ENCODE measurements at places on chromosomes 3 and 15.

GRCh38 chr3:13301286-13301987 lies 118.7 kb downstream of the NUP210 start:
- no peak for DNase-seq

GRCh38 chr3:4637265-4637664 lies 144.1 kb downstream of the ITPR1 start:
- DNase-seq = no peak

DNA sequence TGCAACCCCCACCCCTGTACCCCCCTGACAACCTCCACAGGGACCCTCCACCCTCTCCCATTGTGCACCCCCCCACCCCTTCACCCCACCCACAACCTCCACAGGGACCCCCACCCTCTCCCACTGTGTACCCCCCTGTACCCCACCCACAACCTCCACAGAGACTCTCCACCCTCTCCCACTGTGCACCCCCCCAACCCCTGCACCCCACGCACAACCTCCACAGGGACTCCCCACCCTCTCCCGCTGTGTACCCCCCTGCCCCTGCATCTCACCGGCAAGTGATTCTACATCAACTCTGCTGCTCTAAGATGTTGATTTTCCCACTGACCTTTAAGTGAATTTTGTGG lies 51.5 kb upstream of the RPL32 start:
- DNase-seq = no peak

GRCh38 chr3:11720917-11721411 lies 77.2 kb upstream of the VGLL4 start:
- DNase-seq = no peak

GRCh38 chr3:181727341-181728032 lies 15.8 kb downstream of the SOX2 start:
- no peak for DNase-seq

- DNase-seq = no peak
Measured at GRCh38 chr3:38472342-38472741, 18.7 kb downstream of the ACVR2B start.

- DNase-seq = no peak
Measured at GRCh38 chr15:88344786-88345185, 88.2 kb upstream of the NTRK3 start.

DNA sequence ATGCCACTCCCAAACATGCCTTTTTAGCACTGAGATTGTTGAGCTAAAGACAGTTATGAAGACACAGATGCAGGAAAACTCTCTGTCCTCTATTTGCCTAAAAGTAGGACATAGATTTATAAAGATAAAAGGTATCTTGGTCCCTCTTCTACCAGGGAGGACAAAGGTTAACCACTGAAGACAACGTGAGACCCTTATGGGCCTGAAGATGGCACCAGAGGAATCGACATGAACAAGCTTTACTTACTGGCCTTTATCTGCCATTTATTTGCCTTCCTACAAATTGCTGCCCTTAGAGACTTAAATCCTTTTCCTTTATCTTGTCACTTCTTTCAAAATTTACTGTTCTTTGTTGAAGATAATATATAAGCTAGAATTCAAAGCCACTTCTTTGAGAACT lies 109.7 kb upstream of the FAM3D start:
- DNase-seq = no peak

DNA sequence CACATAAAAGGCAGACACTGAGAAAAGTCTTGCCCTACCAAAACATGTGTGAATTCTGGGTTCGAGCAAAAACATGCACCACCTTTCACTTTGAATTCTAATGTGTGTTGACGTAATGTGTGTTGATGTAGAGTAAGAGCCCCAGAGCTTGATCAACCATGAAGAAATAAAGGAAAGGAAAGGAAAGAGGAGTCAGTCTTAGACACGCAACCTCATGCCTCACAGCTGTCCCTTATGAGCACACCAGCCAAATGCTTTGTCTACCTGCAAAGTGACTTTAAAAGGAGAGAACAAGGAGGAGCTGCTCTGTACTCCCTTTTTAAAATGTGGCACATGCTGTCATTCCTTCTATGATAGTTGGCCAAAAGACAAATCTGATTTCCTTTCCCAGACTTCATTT lies 80.8 kb downstream of the RFTN1 start:
- DNase-seq = no peak

DNA sequence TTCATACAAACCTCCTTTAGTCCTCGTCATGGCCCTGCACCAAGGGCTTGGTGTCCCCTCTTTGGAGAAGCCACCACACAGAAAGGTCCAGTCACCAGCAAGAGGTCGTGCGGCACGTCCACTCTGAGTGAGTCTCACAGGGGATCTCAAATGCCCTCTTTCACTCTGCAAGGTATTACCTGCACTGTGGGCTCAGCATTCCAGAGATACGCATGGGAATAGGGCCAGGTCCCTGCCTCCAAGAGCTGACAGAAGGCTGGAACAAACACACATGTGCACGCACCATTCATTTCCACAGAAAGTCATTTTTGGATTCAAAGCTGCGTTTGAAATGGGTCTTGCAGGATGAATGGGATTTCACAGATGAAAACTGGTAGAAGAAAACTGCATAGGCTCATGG lies 50.4 kb upstream of the TJP1 start:
- no peak for DNase-seq

DNA sequence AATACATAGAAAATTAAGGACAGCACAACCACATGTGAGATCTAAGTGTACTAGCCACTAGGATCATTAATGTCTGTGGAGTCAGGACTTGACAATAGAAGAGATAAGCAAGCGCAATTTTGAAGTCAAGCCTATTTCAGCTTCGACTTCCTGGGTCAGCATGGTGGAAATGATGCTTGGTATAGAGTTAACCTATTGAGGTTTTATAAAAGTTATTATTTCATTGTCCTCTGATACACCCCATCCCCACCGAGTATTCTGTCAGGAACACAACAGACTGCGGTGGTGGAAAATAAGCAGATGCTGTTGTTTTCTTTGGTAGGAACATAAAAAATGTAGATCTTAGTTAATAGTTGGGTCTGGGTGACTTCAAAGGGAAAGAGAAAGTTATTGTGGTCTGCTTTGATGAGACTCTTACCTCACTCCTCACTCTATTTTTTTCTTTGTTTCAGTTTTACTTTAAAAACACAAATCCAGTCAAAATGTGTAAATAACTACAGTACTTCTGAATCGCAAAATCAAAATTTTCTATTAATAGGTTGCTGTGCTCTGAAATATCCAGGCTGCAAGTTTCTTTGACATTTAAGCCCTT lies 82.1 kb downstream of the IL5RA start:
- DNase-seq = no peak

- no peak for DNase-seq
Measured at GRCh38 chr15:29820394-29821154, 1.7 kb downstream of the TJP1 start.

- DNase-seq = no peak
Measured at GRCh38 chr3:161568671-161569070, 72.1 kb downstream of the OTOL1 start.

DNA sequence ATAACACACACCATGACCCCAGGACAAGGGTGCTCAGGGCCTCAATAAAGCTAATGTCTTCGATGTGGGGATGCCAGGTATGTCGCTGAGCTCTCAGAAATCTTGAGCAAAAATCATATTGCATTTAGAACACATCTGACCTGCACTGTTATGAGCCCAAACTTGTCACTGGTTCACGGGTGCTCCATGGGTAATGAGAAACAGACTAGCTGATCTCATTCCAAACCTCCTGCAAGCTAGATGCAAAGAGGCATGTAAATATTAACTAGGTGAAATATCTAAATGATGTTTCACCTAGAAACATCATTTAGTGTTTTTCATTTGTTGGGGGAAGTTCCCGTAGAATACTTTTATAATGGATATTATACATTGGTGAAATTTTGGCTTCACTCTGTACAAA lies 549.4 kb downstream of the OCA2 start:
- DNase-seq = no peak

DNA sequence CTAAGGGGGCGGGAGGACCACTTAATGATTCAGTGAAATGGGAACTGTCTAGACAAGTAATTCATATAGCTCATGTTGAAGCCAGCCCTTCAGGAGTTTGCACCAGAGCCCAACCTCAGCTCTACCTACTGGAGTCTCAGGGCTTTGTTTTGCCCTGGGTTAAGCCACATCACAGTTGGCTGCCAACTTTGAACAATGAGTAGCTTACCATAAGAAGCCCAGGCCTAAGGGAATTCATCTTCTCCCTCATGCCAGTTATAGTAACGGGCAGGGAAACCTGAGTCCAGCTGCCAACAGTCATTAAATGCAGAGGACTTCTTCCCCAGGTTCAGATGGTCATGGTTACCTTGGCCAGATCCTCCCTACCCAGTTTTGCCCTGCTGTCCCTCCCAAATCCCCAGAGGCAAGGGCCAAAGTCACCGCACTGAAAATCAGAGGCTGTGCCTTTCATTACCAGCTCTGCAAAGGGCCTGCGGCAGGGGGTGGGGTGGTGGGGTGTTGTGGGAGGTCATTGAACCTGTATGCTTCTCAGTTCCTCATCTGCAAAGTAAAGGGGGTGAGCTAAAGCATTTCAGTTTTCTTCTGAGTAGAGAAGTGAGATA lies 302.2 kb upstream of the NR2E3 start:
- DNase-seq = no peak

DNA sequence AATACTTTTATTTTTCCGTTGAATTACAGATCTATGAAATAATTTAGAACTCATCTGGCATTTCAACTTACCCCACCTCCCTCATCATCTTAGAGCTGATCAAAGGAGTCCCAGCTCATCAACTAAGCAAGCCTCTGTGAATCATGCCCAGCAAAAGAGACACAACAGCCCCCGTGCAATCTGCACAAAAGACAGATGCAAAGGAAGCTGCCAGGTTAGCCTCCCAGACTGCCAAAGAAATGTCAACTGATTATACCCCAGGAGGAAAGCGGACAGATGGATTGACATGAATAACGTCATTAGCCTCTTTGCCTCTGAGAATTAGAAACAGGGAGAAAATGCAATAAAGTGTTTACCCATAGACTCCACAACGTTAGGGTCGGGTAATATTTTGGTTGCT lies 75.0 kb downstream of the GABRB3 start:
- no peak for DNase-seq

DNA sequence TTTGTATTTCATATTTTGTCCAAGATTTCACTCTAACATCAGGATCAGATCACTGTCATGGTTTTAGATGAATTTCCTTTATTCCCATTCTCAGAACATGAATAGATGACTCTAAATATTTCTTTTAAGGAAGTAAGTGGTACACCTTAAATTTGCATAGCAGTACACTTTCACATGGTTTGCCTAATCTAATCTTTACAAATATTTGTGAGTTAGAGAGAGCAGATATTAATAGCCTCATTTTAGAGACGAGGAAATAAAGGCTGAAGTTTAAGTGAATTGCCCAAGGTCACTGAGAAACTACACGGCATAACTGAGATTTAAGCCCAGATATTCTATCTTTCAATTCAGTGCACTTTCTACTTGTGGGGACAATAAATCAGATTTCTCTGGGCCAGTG lies 14.2 kb downstream of the TERC start:
- no peak for DNase-seq

DNA sequence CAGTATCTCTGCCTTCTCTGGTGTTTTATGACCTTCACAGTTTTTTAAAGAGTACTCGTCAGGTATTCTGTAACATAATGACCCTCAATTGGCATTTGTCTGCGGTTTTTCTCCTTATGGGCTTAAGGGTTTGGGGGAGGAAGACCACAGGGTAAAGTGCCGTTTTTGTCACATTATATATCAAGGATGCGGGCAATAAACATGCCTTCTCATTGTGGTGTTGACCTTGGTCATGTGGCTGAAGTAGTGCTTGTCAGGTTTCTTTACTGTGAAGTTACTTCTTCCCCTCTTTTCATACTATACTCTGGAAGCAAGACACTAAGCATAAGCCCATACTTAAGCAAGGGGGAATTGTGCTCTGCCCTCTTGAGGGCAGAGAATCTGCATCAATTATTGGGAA lies 16.6 kb downstream of the CAPN3 start:
- no peak for DNase-seq

DNA sequence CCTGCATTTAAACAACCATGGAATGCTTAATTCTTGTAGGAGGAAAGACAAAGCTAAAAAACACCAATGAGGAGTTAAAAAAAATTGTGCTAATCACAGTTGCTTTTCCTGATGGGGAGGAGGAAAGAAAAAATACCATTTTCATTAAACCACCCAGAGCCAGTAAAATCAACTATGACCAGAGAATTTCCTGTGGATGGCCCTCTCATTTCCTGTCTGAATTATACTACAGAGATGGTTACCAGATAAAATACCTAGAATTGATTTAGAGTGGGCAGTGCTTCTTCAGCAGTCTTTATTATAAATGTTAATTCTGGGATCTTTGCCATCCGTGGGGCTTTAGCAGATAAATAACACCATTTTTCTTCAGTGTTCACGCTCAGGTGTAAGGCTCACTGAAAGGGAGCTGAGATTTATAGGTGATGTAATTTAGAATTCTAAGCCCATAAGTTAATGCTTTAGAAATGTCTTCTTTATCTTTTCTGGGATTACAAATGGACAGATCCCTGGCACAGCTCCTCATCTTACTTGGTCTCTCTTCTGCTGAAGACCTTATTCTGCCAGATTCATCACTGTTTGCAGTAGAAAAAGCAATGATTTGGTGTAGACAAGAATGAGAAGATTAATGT lies 37.9 kb downstream of the RETNLB start:
- DNase-seq = no peak

DNA sequence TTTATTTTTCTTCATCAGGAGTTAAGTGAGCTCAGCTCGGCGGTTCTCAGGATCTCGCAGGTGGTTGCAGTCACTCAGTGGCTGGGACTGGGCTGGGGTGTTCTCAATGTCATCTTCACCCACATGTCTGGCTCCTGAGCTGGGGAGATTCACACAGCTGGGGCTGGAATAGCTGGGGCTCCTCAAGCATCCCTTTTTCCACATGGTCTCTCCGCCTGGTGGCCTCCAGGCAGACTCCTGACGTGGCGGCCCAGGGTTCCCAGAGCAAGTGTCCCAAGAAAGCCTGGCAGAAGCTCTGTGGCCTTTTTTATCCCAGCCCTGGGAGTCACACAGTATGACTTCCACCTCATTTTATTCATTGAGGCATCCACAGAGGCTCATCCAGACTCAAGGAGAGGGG lies 84.1 kb upstream of the ANKRD34C start:
- DNase-seq = no peak

- DNase-seq = no peak
Measured at GRCh38 chr15:67109141-67110034, 44.0 kb downstream of the SMAD3 start.

DNA sequence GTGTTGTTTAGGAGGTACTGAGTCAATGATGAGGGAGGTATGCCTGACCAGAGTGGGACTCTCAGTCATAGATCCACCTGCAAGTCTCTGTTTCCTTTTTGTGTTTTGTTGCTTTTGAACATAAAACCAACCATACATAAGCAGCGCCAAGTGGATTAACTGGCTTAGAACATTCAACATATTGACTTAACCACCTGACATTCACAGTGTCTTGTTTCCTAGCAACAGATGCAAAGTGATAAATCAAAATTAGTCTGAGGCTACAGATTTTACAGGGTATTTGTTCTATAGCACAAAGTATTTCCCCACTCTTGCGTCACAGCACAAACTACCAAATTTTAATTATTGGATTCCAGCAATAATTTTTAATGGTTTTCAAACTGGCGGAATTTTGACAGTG lies 283.8 kb downstream of the BBX start:
- no peak for DNase-seq

Measured in stimulated activated CD4-positive, alpha-beta T cell treated with anti-CD3 and anti-CD28 coated beads, Interleukin-12 subunit alpha, Interleukin-12 subunit beta, amount 100 ng/mL, for 48 hours (primary cell).